ENCODE measurements at places on chromosomes 7 and 10.

DNA sequence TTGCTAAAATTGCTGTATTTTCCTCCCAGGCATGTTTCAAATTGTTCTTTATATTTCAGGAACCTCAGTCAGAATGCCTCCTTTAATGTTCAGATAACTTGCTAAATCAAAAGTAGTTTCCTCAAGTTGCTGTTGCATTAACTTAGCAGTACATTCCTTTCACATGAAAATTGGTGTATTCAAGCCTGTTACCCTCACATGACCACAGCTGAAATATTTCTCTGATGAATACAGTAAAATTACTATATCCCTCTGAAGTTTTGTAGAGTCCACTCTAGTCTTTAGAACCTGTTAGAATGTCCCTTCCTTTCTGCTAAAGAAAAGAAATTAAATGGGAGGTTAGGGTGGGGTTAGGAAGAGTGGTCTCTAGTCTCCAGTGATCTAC lies 24.5 kb upstream of the C1GALT1 start:
- H3K27ac ChIP-seq: no peak overlapping the region
- no peak overlapping the region for H3K4me3 ChIP-seq
- H3K36me3 ChIP-seq: no peaks in the 10 kb centered on the region
- no peak for DNase-seq
- H3K4me1 ChIP-seq: no peaks in the 10 kb centered on the region

DNA sequence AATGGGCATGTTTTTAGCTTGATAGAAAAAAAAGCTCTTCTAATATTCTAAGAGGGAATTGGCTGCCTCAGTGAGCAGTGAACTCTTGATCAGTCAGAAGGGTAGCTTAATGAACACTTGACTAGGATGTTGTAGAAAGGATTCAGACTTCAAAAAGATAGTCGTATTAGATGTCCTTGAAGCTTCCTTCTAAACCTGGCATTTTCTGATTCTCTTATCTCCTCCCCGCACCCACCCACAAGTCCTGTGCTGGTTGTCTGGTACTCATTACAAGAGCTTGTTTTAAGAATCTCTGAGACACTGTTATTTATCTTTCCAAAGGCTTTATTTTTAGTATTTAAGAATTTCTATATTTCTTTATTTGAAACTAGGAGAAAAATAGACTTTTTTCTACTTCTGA lies 7.4 kb upstream of the SMIM30 start:
- DNase-seq: no peak
- no peaks in the 10 kb centered on the region for H3K4me1 ChIP-seq
- no peak overlapping the region for H3K4me3 ChIP-seq
- no peaks in the 10 kb centered on the region for H3K27me3 ChIP-seq

- no peak overlapping the region for H3K4me3 ChIP-seq
- H3K27ac ChIP-seq: no peak overlapping the region
- H3K27me3 ChIP-seq: no peaks in the 10 kb centered on the region
- DNase-seq: no peak
- no peaks in the 10 kb centered on the region for H3K36me3 ChIP-seq
- H3K4me1 ChIP-seq: no peaks in the 10 kb centered on the region
Observed at GRCh38 chr7:12220389-12221046, 9.4 kb downstream of the TMEM106B start.

GRCh38 chr7:12257582-12257981 lies 46.5 kb downstream of the TMEM106B start:
- H3K36me3 ChIP-seq: no peaks in the 10 kb centered on the region
- peak overlapping the region; percentile 28 for H3K27ac ChIP-seq
- H3K27me3 ChIP-seq: no peaks in the 10 kb centered on the region
- peak overlapping the region; percentile 30 for H3K4me3 ChIP-seq

GRCh38 chr10:126065751-126066377 lies 169.5 kb downstream of the FANK1 start:
- no peak overlapping the region for H3K4me3 ChIP-seq
- no peak for DNase-seq
- H3K27ac ChIP-seq: no peak overlapping the region
- H3K27me3 ChIP-seq: no peaks in the 10 kb centered on the region
- H3K36me3 ChIP-seq: no peaks in the 10 kb centered on the region

DNA sequence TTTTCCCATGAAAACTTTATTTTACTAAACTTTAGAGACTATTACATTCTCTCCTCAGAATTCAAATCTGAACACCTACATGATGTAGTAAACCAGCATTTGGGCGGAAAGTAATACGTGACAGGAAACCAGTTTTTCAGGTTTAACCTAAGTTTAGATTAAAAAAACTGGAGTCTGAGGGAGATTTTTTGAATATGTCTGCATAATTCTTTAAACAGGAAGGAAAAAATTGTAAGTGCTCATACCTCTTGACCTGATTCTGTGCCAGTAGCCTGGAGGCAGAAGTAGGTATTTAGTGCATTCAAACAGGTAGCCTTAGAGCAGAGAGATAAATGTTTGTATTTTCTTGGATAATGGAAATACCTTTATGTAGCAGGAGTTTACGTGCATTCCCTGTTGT lies 224.3 kb downstream of the MDFIC start:
- no peaks in the 10 kb centered on the region for H3K36me3 ChIP-seq
- no peaks in the 10 kb centered on the region for H3K27me3 ChIP-seq
- H3K27ac ChIP-seq: no peak overlapping the region
- no peak overlapping the region for H3K4me3 ChIP-seq

DNA sequence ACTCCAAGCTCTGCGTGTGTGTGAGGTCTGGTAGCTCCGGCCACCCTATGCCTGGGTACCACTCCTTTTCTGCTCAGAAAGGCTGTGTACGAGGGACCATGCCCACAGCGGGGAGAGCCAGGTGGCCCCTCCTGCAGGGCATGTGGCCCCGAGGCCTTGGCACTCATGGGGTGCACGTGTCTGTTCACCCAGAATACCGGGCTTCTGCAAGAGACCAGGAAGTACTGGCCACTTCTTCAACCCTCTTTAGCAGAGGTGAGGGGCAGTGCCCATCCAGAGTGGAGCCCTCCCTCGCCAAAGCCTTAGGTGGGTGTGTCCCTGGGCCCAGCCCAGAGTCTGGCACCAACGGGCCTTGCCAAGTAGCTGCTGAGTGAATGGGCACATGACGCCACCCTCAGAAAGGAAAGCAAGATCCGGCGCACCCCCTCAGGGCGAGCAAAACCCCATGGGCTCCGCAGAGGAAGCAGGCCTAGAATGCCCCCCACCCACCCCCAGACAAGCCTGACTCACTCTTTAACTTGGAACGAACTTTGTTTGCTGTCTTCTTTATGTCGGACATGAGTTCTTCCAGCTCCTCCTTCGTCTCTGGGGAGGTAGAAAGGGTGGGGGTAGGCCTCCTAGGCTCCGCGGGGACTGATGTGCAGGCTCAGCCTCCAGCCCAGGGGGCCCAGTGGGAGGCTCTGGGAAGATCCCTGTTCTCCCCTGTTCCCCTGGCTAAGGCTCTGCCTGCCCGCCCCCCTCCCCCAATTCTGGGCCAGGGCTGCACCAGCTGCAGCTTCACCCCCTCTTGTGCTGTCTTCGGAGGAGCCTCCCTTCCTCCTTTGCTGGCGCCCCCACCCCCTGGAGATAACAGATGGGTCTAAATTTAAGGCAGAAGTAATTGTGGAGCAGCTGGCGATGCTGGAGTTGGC lies 14.6 kb downstream of the STX1A start:
- no peaks in the 10 kb centered on the region for H3K36me3 ChIP-seq
- DNase-seq: no peak
- peak overlapping the region; percentile 54 for H3K27ac ChIP-seq
- H3K4me1 ChIP-seq: peaks cover 30% of the 10 kb centered on the region
- H3K27me3 ChIP-seq: no peaks in the 10 kb centered on the region

DNA sequence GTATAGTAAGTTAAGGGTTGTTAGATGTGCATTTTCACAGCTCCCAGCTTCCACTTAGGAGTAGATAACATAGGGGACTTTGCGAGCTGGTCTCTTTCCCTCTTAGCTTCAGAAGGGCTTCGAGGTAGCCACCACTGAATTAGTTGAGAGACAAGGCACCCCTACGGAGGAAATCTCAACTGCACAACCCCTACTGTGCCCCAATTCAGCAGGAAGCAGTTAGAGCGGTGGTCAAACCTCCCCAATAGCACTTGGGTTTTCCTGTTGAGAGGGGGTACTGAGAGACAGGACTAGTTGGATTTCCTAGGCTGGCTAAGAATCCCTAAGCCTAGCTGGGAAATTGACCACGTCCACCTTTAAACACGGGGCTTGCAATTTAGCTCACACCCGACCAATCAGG lies 1.1 kb upstream of the HERPUD2 start:
- H3K4me3 ChIP-seq: peak overlapping the region; percentile 64
- no peaks in the 10 kb centered on the region for H3K27me3 ChIP-seq
- DNase-seq: no peak
- H3K4me1 ChIP-seq: peaks cover 65% of the 10 kb centered on the region
- peaks cover 4% of the 10 kb centered on the region for H3K36me3 ChIP-seq
- H3K27ac ChIP-seq: peak overlapping the region; percentile 98

- no peak for DNase-seq
- H3K36me3 ChIP-seq: no peaks in the 10 kb centered on the region
- H3K27ac ChIP-seq: no peak overlapping the region
Observed at GRCh38 chr7:10860516-10860915, 113.2 kb upstream of the PHF14 start.

- DNase-seq: no peak
- no peaks in the 10 kb centered on the region for H3K27me3 ChIP-seq
- H3K4me1 ChIP-seq: no peaks in the 10 kb centered on the region
- no peaks in the 10 kb centered on the region for H3K36me3 ChIP-seq
- H3K27ac ChIP-seq: no peak overlapping the region
- no peak overlapping the region for H3K4me3 ChIP-seq
Observed at GRCh38 chr7:107077699-107078516, 33.4 kb downstream of the PRKAR2B start.

- no peaks in the 10 kb centered on the region for H3K36me3 ChIP-seq
- H3K4me3 ChIP-seq: no peak overlapping the region
- no peak for DNase-seq
- no peak overlapping the region for H3K27ac ChIP-seq
- no peaks in the 10 kb centered on the region for H3K4me1 ChIP-seq
- H3K27me3 ChIP-seq: no peaks in the 10 kb centered on the region
Observed at GRCh38 chr7:7802531-7802930, 84.1 kb upstream of the RPA3 start.

DNA sequence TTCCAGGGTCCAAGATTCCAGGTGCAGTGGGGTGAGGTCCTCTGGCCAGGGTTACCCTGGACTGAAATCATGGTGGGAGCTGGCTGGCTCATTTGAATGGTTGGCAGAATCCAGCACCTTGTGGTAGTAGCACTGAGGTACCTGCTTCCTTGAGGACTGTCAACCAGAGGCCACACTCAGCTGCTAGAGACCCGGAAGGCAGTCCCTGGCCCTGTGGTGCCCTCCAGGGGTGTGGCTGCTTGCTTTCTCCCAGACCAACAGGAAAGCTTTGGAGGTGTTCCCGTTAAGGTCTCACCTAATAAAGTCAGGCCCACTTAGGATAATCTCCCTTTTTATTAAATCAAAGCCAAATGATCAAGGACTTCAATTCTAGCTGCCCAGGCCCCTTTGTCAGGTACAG lies 107.7 kb upstream of the GDF10 start:
- H3K4me1 ChIP-seq: no peaks in the 10 kb centered on the region
- no peak overlapping the region for H3K4me3 ChIP-seq
- no peak for DNase-seq
- H3K36me3 ChIP-seq: no peaks in the 10 kb centered on the region

DNA sequence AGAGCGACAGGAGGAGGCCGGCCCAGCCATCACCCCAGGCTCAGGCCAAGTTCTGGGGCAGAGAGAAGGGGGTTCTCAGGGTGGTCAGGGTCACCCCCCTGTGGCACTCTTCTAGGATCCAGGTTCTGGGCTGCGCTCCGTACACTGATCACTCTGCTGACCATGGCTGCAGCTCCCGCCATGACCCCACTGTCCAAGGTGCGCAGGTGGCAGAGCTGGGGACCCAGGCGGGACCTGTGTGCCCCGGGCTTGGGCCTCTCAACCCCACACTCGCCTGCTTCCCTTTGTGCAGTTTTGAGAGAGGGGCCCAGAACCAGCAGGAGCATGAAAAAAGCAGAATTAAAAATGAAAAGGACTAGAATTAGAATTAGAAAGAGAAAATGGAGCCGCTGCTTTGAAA lies 227.1 kb downstream of the FANK1 start:
- no peaks in the 10 kb centered on the region for H3K36me3 ChIP-seq
- no peak overlapping the region for H3K27ac ChIP-seq
- H3K4me1 ChIP-seq: no peaks in the 10 kb centered on the region
- no peak for DNase-seq

- DNase-seq: no peak
- H3K36me3 ChIP-seq: no peaks in the 10 kb centered on the region
- H3K4me1 ChIP-seq: peaks cover 10% of the 10 kb centered on the region
- H3K27me3 ChIP-seq: no peaks in the 10 kb centered on the region
- H3K4me3 ChIP-seq: no peak overlapping the region
Observed at GRCh38 chr7:112005205-112005775, 200.9 kb downstream of the DOCK4 start.

GRCh38 chr7:85185424-85186082 lies 1.3 kb downstream of the SEMA3D start:
- peaks cover 6% of the 10 kb centered on the region for H3K4me1 ChIP-seq
- H3K27ac ChIP-seq: peak overlapping the region; percentile 50
- H3K4me3 ChIP-seq: peak overlapping the region; percentile 69
- H3K27me3 ChIP-seq: no peaks in the 10 kb centered on the region
- DNase-seq: no peak

- no peak for DNase-seq
- H3K27me3 ChIP-seq: no peaks in the 10 kb centered on the region
- H3K36me3 ChIP-seq: no peaks in the 10 kb centered on the region
- H3K4me3 ChIP-seq: no peak overlapping the region
- no peak overlapping the region for H3K27ac ChIP-seq
- peaks cover 4% of the 10 kb centered on the region for H3K4me1 ChIP-seq
Observed at GRCh38 chr10:128013626-128014025, 106.7 kb downstream of the PTPRE start.

DNA sequence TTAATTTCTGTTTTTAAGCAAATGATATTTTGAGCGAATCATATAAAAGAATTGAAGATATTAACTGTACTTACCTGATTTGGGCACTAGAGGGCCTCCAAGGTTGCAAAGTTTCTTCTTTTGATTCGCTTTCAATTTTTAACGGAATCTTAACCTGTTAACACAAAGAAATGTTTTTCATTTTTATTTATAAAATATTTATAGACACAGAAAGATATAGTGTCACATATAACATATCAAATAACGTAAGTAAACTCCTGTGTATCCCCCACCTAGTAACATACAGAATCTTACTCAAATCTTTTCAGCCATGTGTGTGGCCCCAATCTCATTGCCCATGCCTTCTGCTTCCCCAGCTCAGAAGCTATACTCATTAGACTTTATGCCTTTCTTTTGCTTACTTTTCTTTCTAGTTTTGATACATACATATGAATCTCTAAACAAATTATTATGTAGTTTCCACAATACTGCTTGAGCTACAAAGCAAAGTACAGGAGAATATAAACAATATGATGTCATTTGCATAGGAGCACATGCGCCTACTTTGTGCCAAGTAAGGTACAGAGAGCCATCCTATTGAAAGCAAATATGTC lies 49.5 kb upstream of the ZPBP start:
- no peak overlapping the region for H3K27ac ChIP-seq
- H3K27me3 ChIP-seq: no peaks in the 10 kb centered on the region
- no peak overlapping the region for H3K4me3 ChIP-seq
- no peak for DNase-seq

- no peak for DNase-seq
- H3K4me3 ChIP-seq: no peak overlapping the region
- H3K27ac ChIP-seq: peak overlapping the region; percentile 49
- H3K27me3 ChIP-seq: no peaks in the 10 kb centered on the region
Observed at GRCh38 chr10:124032087-124032935, 61.1 kb downstream of the CHST15 start.

GRCh38 chr10:71419002-71419540 lies 22.4 kb downstream of the CDH23 start:
- no peaks in the 10 kb centered on the region for H3K4me1 ChIP-seq
- H3K36me3 ChIP-seq: no peaks in the 10 kb centered on the region
- no peak overlapping the region for H3K27ac ChIP-seq
- peaks cover 3% of the 10 kb centered on the region for H3K27me3 ChIP-seq

GRCh38 chr10:96268341-96268909 lies 2.9 kb downstream of the BLNK start:
- H3K27me3 ChIP-seq: no peaks in the 10 kb centered on the region
- no peaks in the 10 kb centered on the region for H3K36me3 ChIP-seq
- H3K27ac ChIP-seq: peak overlapping the region; percentile 74
- H3K4me1 ChIP-seq: peaks cover 18% of the 10 kb centered on the region
- H3K4me3 ChIP-seq: peak overlapping the region; percentile 22
